ENCODE measurements at places on chromosomes 1 and 21. TPM values are rescaled to one million over a fixed set of nuclear protein-coding genes. Genes with fewer than 3 reads are reported as not detected.

C1orf94 gene
- total RNA-seq = not detected

GRCh38 chr1:160105155-160105554 lies 6.7 kb upstream of the IGSF8 start:
- DNase-seq = no peak

DNA sequence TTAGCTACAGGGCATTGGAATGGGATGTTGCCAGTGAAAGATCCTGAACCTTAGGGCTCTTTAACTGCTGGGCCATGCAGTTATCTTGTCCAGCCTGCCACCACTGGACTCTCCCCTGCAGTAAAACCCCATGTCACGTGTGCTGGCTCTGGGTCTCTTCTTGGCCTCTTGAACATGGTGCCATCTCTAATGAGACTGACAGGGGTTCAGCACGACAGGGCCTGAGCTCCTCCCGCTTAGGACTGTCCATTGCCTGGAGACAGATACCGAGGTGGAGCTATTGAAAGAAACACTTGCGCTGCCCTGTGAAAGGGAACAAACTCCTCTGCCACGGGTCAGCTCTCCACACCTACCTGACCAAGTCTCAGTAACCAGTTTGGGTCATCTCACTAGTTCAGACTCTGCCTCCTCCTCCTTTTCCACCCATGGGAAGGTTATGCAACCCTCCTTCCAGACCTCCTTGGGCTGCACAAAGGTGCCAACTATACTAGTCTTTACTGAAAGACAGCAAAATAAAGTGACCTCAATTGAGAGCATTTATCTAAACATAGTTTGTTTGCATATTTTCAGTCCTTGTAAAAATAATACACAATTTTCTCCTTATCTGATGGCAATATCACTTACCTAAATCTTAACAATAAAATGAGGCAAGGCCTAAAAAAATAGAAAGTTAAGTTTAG lies 66.0 kb downstream of the GNG12 start:
- no peak for DNase-seq

GRCh38 chr1:229786974-229787610 lies 161.0 kb downstream of the URB2 start:
- DNase-seq = no peak

Measured in chondrocyte (in vitro differentiated cells).